ENCODE measurements at places on chromosomes 7 and 10. TPM values are rescaled to one million over a fixed set of nuclear protein-coding genes. Genes with fewer than 3 reads are reported as not detected.

The LIPN gene
- not detected for polyA plus RNA-seq

The PNLIPRP2 gene
- polyA plus RNA-seq = not detected

The CCDC3 gene
- 6.7 TPM for polyA plus RNA-seq

The EBLN1 gene
- not detected for polyA plus RNA-seq

The CHAT gene
- polyA plus RNA-seq = not detected

The COX15 gene
- 44.1 TPM for polyA plus RNA-seq

The FFAR4 gene
- polyA plus RNA-seq = not detected

The CTBP2 gene
- polyA plus RNA-seq = 67.8 TPM

Data from cardiac muscle cell (in vitro differentiated cells and primary cell).